ENCODE measurements at places on chromosomes 11 and 22. TPM values are rescaled to one million over a fixed set of nuclear protein-coding genes. Genes with fewer than 3 reads are reported as not detected.

- ATAC-seq = no peak
Measured at GRCh38 chr11:3165916-3166267, 782 bp upstream of the OSBPL5 start.

GRCh38 chr22:50271519-50271970, 1.4 kb upstream of the MAPK11 start:
- ATAC-seq = peak; percentile 64

The RIMBP3C gene
- not detected for total RNA-seq

The UBQLN3 gene
- total RNA-seq = not detected

- ATAC-seq = peak; percentile 84
Measured at GRCh38 chr11:93543292-93543977, at the start of gene SMCO4. Gene SMCO4 (minus strand): TSS chr11:93543391. CDS start chr11:93479189, 64,202 bp downstream.

- ATAC-seq = peak; percentile 44
Measured at GRCh38 chr11:96097844-96098421, 174.0 kb upstream of the MTMR2 start.

The TP53I11 gene
- total RNA-seq = 25.7 TPM

The KIRREL3 gene
- 52.9 TPM for total RNA-seq

The OR52E8 gene
- not detected for total RNA-seq

- no peak for ATAC-seq
Measured at GRCh38 chr11:12220305-12220704, 109.9 kb downstream of the MICAL2 start.

DNA sequence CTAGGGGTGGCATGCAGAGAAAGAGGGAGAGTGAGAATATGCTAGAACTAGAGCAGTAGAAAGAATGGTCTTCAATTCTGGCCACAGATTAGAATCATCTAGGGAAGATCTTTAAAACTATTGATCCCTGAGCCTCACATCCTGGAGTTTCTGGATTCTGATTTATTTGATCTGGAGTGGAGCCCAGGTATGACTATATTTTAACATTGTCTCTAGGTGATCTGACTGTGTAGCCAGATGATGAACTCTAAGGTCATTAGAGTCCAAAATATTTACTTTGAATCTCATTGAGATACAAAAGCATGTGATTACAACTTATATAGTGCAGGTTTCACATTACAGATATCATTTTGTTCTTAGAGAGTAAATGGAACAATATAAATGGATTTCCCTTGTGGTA, 79.7 kb downstream of the FDX1 start:
- ATAC-seq = no peak

- ATAC-seq = no peak
Measured at GRCh38 chr22:26106412-26106811, 62.9 kb upstream of the SEZ6L start.

DNA sequence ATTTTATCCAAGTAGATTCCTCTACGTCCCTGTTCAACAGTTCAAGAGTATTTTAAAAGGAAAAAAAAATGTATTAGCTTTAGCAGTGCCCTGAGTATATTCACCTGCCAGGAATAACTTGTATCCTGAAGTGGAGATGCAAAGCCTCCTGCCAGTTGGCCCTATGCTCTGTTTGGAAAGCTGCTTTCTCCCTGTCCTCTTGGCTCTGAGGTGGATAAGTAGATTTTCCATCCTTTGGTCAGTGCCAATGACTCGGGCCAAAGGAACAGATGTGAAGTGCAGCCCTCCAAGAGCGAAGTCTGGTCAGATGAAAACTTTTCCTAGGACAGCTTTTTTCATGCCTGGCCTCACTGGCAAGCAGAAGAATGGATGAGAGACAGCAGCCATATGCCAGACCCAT, 839.9 kb upstream of the TENM4 start:
- no peak for ATAC-seq

DNA sequence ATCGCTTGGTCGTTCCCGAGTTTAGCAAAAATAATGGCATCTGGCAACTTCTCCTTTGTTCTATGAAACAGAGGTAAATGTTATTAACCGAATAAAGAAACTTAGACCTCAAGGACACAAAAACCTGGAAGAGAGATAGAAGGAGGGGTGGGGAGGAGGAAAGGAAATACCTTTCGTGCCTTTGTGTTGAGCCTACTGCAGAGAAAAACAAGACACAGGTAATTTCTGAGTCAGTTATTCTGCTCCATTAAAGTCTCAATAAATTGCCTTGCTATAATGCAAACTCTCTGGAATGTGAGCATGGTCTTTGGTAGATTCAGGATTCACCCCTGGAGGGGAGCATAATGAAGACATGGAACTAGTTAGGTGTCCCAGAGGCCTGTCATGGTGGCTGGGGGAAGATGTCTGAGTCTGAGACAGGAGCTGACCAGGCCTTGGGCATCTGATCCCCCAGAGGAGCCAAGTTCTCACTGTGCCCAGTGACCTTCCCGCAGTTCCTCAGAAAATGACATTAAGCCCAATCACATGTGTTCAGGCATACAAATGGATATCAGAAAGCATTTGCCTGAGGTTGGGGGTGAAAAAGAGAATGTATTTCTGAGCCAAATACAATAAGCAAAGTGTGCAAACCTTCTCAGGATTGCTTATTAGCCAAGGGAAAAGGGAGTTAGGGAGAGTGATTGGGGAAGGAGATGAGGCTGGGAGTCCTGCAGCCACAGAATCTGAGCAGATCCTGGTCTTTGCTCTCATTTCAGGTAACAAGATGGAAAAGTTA, 72.6 kb upstream of the CADM1 start:
- no peak for ATAC-seq

DNA sequence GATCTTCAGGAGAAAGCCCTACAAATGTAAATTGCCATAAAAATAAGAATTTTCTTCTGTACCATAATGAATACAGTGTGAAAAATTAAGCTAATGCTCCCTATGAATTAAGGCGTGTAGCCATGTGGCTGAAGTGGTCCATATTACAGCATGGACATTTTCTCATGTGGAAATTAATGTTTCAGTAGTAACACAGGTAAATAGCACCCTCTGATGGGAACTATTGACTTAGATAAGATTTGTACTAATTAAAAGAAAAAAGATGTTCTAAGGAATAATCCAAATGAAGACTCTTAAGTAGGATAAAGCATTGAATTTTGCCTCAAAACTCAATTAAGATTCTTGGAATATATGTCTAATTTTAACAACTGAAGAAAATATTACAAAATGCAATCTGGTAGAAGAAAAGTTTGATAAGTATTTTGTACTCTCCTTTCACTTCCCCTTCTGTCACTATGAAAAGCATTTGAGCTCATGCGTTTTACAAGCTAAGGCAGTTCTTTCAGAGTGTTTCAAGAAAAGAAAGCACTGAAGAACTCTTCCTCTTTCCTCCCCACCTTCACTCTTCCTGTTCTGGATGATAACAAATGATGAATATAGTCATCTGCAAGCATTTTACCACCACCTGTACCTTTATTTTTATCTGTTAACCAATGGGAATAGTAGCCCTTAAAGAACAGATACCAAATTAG, 9.9 kb upstream of the OR8D2 start:
- no peak for ATAC-seq

- ATAC-seq = no peak
Measured at GRCh38 chr22:17303840-17304779, 65.2 kb upstream of the CECR2 start.

DNA sequence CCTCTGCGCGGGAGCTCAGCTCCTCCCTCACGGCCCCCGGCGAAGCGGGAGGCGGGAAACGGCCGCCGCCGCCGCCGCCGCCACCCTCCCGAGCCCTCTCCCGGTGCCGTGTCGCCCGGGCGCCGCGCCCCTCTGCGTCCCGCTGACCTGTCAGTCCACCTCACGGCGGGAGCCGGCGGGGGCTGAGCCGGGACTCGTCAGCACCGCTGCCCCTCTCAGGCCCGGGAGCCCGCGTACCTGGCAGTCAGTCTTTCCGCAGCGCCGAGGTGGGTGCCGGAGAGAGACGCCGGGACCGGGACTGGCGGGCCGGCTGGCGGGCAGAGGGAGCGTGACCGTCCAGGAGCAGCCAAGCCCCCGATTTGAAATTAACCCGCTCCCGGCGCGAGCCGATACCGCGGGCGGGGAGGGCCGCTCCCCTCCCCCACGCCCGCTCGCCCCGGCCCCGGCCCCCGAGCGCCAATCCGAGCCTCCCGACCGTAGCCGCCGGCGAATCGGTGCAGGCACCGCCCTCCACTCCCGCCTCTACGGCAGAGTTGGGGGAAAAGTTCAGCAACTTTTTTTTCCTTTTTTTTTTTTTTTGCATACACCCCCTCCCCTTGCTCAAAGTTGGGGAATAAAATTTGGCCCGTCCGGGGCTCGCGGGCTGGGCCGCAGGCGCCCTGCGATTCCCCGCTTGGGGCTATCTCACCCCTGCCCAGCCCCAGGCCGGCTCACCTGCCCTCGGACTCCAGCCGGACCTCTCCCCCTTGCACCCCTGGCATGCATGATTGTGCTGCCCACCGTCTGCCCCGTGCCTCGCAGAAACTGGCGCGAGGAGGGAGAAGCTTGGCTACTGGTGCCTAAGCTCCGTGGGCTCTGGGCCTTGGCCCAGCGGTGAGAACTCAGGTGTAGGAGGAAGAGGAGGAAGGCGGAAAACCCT, 774 bp upstream of the E2F8 start:
- ATAC-seq = peak; percentile 32

The GGTLC2 gene
- not detected for total RNA-seq

- ATAC-seq = no peak
Measured at GRCh38 chr22:47692811-47693210, 930.4 kb downstream of the TBC1D22A start.

GRCh38 chr22:35873426-35873825, 155.2 kb downstream of the RBFOX2 start:
- ATAC-seq = no peak

GRCh38 chr11:3056296-3057068, 741 bp downstream of the CARS1 start:
- peak; percentile 5 for ATAC-seq

GRCh38 chr11:91913407-91913806, 311.2 kb upstream of the FAT3 start:
- no peak for ATAC-seq

- no peak for ATAC-seq
Measured at GRCh38 chr22:43722444-43722843, 89.7 kb downstream of the EFCAB6 start.

The CARD18 gene
- total RNA-seq = not detected

DNA sequence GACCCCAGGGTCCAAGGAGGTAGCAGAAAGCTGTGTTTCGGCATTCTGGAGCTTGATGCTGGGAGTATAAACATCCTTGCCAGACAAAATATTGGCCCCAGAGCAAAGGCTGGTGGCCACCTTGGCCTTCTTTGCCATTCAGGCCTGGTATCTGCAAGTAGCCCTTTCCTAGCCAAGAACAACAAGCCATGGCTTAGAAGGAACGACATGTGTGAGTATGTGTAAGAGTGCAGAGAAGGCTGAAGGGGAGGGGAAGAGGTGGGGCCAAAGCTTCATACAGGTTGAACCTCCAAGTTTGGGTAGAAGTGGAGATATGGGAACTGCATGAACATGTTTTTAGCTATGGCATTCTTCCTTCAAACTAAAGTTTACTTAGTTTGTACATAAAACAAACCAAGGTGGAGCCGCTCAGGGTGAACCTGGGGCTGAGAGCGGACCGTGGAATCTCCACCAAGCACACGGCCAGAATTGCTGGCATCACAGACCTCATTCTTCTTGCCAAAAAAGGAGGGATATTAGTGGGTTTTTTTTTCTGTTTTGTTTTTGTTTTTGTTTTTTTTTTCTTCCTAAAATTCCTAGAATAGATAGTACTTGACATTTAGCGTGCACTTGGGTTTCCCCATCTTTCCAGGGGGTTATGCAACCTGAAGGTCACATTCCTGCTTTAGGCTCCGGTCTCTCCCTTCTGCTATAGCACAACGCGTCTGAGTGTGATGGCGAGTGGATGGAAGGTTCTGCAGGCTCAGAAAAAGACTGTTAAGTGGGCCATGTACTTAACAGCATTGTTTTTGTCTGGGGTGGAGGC, 70.9 kb downstream of the ADAMTS15 start:
- ATAC-seq = no peak

The MYO18B gene
- 0.96 TPM for total RNA-seq

DNA sequence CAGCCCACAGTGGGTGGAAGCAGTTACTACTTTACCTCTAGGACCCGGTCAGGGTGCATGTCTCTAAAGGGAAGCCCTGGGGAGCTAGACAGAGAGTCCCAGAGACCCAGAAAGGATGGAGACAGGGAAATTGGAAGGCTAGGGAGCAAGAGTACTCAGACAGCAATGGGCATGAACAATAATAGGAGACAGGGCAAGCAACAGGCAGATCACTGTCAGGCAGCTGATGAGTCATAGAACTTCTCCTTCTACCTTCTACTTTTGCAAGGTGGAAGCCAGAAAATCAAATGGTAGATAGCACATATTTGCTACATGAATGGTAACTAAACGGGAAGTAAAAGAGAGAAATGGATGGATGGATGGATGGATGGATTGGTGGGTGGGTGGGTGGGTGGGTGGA, 19.6 kb downstream of the CD5 start:
- ATAC-seq = no peak

DNA sequence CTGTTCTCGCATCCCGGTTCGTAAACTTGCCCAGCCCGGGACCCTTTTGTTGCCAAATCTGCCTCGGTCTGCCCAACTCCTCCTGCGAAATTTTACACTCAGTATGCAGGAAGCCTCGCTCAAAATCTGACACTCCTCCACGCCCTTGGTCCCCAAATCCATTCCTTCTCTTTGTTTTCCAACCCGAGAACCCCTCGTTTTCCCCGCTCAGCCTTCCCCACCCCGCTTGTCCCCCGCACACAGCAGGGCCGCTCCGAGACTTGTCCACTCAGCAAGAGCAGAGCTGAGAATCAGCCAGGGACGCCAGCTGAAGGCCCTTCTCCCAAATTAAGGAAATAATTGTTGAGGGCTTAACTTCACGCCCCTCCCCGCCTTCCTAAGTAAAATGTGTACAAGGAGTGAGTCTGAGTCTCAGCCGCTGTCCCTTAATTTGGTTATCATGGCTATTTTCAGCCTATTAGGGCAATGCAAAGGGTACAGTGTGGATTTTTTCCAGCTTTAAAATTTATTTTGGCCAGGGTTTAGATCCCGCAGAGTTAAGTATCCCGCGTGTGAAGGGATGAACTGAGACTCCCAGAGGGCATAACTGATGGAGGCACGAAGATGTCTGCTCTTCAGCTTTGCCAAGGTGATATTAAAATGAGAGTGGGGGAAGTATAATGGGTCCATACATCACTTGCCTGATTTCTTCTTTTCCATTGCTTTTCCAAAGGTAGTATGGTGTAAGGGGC, 581 bp upstream of the FBXO3 start:
- peak; percentile 9 for ATAC-seq

DNA sequence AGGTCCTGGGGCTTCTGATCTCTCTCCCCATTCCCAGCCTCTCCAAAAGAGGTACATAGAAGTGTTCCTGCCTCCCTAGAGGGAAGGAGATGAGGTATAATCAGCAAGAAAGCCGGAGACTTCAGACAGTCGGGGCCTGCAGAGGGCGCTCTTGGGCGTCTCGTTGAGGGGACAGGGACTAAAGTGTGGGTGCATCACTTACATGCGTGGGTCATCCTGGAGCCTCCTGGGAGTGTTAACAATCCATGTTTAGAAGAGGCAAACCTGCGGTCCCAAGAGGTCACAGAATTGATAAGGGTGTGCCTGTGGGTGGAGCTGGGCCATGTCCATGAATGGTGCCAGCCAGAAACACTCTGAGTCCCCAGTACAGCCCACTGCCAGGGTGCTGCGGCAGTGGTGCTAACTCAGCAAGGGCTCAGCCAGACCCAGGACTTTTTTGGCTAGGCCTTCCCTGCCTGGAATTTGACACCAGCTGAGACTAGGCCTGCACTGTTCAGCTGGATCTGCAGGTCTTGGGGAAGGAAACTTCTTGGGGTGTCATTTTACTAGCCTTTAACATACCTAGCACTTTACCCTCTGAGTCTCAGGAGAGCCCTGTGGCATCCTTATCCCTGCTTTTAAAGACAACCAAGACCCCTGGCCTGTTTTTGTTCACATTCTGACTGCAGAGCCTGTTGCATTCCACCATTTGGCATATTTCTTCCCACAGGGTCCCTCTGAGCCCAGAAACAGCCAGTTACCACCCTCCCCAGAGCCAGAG, 5.5 kb downstream of the YDJC start:
- ATAC-seq = no peak

GRCh38 chr11:58580311-58580710, 1.4 kb downstream of the ZFP91 start:
- no peak for ATAC-seq

Data from motor neuron (in vitro differentiated cells).